ENCODE measurements at places on chromosomes 4 and X. TPM values are rescaled to one million over a fixed set of nuclear protein-coding genes. Genes with fewer than 3 reads are reported as not detected.

The TASL gene
- 0.16 TPM for total RNA-seq

GRCh38 chr4:149008415-149009025, 566.3 kb upstream of the NR3C2 start:
- no peak for ATAC-seq

DNA sequence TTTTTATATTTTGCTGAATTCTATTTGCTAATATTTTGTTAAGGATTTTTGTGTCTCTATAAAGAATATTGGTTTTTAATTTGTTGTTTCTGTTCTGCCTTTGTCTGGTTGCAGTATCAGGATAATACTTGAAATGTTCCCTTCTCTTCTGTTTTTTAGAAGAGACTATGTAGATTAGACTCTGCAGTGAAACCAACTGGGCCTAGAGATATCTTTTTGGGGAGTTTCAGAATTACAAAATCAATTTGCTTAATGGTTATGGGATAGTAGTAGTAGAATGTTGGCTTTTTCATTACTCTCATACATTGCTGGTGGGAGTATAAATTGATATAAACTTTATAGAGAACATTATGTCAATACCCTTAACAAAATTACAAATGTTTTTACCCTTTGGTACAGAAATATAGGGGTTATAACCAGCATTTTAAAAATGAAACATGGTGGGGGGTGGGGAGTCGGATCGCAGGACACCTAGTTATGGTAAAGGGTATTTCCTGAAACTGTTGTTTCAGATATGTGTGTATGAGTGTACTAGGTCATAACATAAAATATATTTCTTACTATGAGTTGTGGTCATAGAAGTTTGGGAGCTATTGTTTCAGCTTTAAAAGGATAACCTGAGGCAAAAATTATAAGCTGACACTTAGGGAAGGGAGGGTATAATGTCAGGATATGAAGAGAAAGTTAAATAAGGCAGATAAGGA, 29.0 kb downstream of the CLOCK start:
- no peak for ATAC-seq

DNA sequence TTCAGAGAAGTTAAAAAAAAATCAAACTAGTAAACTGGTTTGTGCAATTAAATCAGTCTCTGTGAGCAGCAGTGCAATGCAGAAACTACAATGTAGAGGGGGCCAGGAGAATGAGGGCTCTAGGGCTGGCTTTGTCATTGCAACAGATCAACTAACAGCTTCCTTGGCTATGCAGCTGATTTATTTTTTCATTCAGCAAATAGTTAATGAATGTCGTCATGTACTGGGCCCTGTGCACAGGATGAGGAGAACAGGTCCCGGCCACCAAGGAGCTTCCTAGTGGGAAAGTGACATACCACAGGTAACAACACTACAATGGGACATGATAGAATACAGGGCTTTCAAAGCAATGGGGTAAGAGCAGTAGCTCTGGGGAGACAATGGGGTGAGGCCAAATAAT, 190.1 kb downstream of the NSUN7 start:
- no peak for ATAC-seq

DNA sequence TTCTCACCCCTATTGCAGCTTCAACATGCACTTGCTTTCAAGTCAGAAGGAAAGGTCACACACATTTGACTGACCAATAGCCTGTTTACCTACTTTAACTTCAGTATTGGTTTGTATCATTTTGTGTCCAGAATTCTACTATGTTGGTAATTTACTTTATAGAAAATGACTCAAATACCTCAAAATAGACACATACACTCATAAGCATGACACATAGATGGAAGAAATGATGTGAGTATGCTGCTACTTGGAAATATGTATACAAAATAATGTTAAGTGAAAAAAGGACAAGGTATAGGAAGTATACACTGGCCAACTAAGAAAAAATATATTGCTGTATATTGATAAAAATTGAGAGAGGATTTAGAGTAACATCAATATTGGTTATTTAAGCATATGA, 98.8 kb upstream of the CASK start:
- no peak for ATAC-seq

GRCh38 chr4:14965071-14965470, 37.2 kb upstream of the CPEB2 start:
- ATAC-seq, result no peak

DNA sequence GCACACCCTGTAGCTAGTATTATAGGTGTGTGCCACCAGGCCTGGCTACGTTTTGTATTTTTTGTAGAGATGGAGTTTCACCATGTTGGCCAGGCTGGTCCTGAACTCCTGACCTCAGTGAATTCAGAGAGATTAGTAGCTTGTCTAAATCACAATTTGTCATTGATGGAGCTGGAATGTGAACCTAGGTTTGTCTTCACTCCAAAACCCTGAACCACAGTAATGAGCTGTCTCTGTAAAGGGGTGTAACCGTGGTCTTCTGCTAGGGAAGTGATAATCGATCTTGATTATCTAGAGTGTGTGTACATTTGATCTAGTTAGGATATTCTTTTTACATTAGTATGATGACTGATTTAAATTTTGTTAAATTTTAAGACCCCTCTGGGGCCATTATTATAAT, 8.3 kb downstream of the ARHGAP10 start:
- ATAC-seq, result peak; percentile 10

Measured in esophagus mucosa (tissue), 1 donor.